ENCODE measurements at places on chromosomes 4 and X. TPM values are rescaled to one million over a fixed set of nuclear protein-coding genes. Genes with fewer than 3 reads are reported as not detected.

Gene CENPVL3
- total RNA-seq, result 2.4 TPM

Gene PPEF2
- under 0.01 TPM for total RNA-seq

Gene BTC
- total RNA-seq, result not detected

Gene STATH
- total RNA-seq, result not detected

Gene TRPC3
- 9.4 TPM for total RNA-seq
